ENCODE measurements at places on chromosomes 3 and 15.

DNA sequence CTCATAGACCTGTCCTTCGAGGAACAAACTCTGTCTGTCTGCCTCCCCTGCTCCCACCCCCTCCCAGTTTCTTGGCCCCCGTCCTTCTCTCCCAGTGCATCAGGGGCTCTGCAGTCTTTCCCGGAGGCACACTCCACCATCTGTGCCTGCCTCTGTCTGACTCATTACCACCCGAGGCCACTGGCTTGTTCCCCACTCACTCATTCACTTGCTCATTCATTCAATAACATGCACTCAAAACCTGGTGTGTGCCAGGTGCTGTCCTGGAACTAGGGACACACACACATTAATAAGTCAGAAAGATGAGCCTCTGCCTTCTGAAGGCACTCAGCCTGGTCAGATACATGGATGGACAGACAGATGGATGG, 12.4 kb downstream of the AMIGO3 start:
- no peak for DNase-seq

DNA sequence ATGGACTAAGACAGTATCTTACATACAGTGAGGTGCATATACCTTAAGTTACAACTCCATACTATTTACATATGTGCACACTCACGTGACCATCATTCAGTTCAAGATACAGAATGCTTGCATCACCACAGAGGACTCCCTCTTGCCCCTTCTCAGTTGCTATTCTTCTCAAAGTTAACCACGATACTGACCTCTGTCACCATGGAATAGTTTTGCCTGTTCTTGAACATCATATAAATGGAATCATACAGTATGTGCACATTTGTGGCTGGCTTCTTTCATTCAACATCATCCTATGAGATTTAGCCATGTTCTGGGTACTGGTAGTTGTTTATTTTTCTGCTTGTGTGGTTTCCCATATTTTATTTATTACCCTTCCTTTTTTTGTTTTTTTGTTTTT, 10.4 kb upstream of the ZSCAN2 start:
- no peak for DNase-seq

GRCh38 chr3:12822725-12823373, 18.5 kb downstream of the RPL32 start:
- no peak for DNase-seq

- no peak for DNase-seq
These were observed 15.3 kb upstream of the GNB5 start for GRCh38 chr15:52206446-52206845.

DNA sequence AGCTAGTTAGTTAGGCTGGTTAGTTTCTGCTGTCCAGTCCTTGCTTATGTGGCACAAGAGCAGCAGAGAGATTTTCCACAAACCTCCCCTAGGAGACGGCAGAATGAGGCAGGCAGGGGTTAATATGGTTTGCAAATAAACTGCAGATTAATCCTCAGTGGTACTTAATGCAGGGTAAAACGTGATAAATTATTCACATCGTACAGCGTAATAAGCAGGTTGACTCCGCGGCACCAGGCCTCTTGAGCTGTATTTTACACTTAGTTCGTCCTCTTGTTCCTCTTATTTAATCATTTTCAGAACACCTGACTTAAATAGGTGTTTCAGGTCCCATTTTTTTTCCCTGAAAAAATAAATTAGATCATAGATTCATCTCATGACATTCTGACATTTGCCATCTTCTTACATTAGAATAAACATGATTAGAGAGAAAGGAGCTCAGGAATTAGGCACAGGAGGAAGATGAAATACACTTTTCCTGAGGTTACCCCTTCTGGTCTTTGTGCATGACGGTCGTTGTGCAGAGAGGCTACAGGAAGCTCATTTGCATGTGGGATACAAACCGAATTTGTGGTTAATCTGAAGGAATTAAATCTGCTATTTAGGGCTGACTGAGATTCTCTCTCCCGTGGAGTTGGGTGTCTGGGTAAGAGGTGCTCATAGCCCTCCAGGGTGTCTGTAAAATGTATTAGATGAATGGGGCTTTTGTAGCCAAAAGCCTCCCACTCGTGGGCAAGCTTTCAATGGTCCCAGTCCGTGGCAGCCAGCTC, 27.1 kb upstream of the VPS8 start:
- DNase-seq: no peak

DNA sequence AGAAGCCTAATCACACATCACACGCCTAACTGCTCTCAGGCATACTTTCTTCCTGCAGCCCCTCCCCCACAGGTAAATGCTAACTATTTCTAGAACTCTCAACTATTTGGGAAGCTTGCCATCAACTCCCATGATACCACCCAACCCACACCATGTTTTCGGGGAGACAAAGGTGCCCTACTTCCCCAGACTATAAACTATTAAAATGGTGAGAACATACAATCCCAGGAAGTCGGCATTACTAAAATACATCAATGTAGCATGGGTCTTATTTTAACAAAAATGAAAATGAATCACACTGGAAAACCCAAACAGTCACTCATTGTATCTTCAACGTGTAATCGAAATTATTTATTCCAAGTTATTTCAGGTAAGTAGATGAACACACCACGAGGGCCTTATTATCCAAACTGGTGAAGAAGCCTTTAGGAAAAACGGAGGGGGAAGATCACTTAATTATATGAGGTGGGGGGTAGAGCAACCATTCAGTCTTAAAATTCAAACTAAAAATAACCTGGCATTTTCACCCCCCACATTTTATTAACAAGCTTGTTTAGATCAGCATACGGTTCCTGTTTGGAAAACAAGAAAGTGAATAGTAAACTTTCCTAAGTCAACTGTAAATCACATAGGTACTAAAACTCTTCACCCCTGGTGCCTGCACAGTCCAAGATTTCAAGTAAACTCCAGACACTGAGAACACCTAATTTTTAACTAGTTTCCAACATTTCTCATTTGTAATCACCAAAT, 1.9 kb downstream of the TBL1XR1 start:
- DNase-seq: peak; percentile 2

GRCh38 chr3:127758013-127758412, 64.3 kb downstream of the MGLL start:
- DNase-seq: no peak

DNA sequence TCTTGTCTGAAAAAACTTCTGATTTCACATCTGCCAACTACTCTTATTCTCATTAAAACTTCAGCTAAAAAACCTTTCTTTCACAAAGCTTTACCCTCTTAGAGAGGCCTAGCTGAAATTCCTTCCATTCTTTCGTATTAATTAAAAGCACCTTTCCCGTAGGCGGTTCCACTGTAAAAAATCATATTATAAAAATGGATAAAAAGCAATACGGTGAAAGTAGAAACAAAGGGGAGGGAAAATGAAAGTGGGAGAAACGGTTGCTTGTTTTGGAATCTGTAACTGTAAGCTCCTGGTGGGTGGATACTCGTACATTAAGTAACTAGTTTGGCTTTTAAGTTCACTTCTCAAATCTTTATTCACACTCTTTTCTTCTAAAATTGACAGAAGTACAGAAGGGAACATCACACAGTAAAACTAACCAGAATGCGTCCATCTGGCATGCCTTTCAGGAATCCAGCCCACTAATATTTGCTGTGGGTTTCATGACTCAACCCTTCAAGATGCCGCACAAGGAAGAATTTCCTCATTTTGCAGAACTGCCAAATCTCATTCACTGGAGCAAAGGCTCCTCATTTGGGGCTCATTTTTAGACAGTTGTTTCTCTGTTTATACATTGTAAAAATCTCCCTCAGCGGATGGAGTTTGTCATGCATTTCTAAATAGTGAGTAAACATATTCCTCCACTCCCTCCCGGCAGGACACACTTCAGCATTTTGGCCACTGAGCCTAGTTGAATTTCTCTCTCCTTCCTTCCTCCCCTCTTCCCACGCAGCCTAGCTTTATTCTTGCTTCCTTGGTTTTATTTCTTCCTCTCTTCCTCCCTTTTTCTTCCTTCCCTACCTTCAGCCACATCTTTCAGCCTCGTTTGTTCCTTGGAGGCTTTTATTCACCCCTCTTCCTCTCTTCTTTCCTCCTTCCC, 419.5 kb upstream of the NAALADL2 start:
- peak; percentile 2 for DNase-seq

DNA sequence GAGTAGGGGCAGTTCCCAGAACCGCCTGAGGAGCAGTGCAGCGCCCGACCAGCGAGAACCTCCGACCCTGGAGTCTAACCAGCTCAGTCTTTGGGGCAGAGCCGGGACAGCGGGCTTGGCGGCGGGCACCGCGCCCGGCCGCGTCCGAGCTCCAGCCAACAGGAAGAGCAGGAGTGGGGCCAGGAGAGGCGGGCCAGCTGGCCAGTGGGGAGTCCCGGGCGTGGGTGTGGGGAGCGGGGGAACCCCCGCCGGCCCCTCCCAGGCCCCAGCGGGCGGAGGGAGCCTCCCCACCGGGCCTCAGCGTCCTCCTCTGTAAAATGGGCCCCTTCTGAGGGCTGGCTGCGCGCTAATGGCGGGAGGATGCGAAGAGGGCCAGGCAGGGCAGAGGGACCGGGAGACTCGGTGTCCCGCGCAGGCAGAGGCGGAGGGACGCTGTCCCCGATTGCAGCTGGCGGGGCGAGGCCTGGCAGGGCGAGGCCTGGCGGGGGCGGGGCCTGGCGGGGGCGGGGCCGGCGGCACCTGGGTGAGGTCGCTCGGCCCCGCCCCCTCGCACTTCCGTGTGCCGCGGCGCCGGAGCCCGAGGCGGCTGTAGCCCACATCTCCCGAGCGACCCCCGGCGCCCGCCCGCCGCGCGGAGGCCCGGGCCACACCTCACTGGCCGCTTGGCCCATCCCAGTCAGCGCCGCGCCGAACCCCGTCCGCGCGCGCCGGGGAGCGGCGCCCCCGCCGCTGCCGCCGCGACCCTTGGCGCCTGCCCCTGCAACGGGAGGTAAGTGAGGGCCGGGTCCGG, at the start of gene PRKCD:
PRKCD (plus strand) TSS at position 550 of the 790 bp plus-strand sequence. CDS start 17,214 bp downstream, outside the sequence.
- peak; percentile 64 for DNase-seq

GRCh38 chr3:158273656-158274055, 163.8 kb downstream of the RSRC1 start:
- DNase-seq: no peak

- no peak for DNase-seq
These were observed 90.2 kb downstream of the EDEM1 start for GRCh38 chr3:5277612-5278236.

DNA sequence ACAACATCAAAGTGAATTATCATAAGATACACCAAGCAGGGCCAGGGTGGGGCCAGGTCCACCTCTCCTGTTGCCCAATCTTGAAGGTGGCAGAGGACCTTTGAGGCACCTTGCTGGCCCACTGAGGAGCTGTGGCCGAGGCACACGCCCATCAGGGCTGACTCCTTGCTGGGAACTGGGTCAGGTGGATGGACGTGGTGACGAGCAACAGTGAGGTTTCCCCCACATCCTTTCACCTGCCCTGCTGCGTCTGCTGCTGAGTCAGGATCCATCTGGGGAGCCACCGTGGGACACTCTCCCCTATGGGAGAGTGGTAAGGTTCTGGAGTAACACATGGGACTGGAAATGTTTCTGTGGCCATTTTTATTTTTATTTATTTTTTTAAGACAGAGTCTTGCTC, 17.3 kb upstream of the FURIN start:
- no peak for DNase-seq

GRCh38 chr3:126364130-126364695, 7.0 kb upstream of the KLF15 start:
- DNase-seq: no peak

GRCh38 chr15:70063261-70063925, 34.3 kb downstream of the TLE3 start:
- DNase-seq: no peak

DNA sequence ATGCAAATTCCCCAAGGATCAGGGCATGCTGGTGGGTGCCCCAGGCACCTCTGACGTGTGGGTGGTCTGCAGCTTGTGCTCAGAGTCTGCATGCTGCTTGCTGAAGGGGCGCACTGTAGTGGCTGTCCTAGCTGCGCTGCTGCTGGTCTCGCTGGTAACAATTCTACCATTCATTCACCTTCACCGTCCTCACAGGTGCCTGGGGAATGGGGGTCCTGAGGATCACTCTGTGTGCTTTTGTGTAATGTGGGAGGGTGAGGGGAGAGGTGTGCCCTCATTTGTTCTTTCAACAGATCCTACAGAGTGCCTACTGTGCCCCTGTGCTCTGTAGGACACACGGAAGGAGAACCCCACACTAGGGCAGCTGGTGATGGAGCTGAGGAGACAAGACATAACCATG, 2.1 kb upstream of the ITGA11 start:
- DNase-seq: no peak

DNA sequence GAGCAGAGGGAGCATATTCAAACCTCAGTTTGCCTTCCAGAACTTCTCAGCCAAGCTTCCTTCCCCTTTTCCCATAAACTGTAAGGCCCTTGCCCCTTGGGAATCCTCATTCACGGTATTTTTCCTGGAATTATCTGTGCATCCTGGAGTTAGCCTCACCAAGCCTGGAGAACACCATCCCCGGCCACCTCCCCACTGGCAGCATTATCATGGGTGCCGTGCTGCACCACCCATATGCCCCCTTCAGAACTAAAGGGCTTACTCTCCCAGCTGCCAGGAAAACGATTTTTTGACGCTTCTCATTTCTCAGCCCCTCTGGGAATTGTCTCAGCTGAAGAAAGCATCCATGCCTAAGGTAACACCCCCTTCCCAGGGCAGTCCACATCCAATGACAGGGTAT, 20.9 kb upstream of the TBC1D21 start:
- DNase-seq: no peak

DNA sequence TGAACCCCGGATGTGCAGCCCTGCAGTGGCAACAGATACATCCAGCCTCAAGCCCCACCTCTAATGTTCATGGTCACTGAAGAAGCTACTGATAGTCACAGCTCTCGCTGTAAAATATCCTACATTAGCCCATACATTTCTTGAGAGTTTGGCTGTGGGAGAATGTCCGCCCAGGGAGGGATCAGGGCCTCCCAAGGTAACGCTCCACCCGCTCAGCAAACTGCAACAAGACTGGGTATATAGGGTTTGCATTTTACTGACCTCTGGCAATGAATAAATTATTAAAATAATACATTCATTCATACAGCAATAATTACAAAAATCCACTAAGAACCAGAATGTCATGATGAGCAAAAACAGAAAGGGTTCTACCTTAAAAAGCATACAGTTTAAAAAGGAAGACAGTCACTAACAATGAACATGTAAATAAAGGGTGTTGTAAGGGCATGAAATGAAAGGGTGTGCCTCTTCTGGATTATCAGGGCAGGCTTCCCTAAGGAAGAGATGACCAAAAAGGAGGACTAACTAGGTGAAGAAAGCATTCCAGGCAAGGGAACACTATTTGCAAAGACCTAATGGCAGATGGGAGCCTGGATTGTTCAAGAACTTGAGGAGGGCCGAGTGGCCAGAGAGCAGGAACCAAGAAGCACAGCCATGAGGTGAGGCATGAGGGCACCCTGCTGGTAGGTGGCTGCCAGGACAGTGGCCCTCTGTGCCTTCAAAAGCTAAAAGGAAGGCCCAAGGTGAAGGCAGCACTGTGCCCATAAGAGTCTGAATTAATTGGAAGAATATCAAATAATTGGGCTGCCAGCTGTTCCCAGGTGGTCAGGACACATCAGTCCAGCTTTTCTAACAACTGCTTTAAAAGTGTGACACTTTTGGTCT, 28.1 kb upstream of the CTDSPL start:
- DNase-seq: no peak
